ENCODE measurements at places on chromosomes 4 and X.

DNA sequence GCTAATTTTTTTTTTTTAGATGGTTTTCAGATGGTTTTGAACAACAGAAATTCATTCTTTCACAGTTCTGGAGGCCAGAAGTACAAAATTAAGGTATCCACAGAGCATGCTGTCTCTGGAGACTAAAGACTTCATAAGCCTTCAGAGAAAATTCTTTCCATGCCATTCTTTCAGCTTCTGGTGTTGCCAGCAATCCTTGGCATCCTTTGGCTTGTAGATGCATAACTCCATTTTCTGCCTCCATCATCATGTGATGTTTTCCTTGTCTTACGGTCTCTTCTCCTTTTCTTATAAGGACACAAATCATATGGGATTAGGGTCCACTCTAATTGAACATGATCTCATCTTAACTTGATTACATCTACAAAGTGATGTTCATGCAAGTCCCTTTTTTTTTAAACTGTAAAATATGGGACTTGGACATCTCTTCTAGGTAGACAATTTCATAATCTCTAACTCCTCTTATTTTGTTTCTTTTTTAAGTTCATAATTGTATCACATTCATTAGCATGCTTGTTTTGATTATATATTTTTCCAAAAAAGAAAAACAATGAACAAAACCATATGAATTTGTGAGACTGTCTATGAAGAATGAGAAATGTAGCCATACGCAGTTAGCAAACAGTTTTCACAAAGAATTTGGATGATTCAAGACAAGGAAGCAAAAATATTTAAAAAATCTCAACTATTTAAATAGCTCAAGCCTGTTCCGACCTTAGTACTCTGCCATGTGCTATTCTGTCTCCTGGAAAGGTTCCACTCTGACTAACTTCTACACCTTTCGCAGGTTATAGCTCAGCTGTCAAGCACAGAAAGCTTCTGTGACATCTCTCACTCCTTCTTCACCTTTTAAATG lies 53.1 kb upstream of the GIMD1 start:
- no peak for DNase-seq

DNA sequence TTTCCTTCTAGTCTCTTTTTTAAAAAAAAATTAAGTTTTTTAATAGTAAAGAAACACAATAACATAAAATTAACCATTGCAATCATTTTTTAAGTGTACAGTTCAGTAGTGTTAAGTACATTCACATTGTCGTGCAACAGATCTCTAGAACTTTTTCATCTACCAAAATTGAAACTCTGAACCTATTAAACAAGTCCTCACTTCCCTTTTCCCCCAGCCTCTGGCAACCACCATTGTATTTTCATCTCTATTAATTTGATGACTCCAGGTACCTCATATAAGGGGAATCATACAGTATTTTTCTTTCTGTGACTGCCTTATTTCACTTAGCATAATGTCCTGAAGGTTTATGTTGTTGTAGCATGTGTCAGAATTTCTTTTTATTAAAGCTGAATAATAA lies 31.8 kb downstream of the MSL3 start:
- no peak for DNase-seq

DNA sequence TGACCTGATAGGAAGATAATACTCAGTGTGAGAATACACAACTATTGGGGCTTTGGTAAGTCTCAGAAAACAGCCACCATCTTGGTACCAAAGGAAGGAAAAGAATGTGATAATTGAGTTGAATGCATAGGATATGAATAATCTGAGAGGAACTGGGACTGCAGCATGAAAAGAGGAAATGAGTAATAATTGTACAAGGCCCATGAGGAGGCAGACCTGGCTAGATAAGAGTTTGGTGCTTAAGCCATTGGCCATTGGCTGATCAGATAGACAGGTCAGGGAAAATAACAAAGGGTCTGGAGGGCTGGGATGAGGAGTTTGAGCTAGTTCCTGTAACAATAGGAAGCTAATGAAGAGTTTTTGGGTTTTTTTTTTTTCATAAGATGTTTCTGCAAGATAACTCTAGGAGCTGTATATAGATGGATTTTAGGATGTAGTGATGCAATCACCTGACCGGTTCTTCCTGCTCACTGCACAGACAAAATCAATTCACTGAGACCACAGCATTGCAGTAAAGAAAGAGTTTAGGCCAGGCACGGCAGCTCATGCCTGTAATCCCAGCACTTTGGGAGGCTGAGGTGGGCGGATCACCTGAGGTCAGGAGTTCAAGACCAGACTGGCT lies 5.3 kb upstream of the TRMT2B start:
- DNase-seq: no peak

GRCh38 chrX:68492583-68492982 lies 6.3 kb upstream of the YIPF6 start:
- DNase-seq: no peak

GRCh38 chr4:161546902-161547301 lies 616.9 kb downstream of the FSTL5 start:
- no peak for DNase-seq

GRCh38 chrX:112851161-112851779 lies 10.6 kb upstream of the AMOT start:
- DNase-seq: no peak

- DNase-seq: no peak
These were observed 46.6 kb downstream of the MAP7D3 start for GRCh38 chrX:136204571-136204970.

DNA sequence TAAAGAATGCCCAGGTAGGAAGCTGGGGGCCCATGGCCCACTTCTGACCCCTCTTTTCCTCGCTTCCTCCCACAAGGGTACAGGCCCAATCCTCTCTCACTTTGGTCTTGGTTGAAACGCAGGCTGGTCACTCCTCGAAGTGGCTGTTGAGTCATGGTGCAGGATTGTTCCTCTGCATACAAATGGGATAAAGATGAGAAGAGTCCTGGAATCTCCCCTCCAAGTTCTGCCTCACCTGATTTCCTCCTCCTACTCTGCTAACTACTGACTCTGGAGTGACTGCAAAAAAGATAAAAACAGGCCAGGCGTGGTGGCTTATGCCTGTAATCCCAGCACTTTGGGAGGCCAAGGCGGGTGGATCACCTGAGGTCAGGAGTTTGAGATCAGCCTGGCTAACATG lies 1.7 kb downstream of the WDR45 start:
- DNase-seq: no peak

DNA sequence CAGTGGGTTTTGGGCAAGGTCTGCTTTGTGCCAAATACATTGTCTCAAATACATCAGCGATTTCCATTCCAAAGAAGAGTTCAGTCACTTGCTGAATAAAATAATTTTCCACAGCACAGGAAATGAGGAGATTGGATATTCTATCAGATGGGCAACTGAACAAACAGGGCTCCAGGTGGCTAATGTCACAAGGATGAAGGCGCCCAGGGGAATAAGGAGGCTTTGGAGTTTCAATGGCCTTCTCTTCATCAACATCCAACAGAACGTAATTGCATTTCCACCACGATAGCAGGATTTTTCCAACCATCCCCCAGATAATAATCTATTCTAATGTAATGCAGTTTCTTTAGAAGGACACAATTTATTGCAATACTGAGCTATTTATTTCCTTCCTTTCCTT lies 104.7 kb upstream of the KLHL13 start:
- DNase-seq: no peak

DNA sequence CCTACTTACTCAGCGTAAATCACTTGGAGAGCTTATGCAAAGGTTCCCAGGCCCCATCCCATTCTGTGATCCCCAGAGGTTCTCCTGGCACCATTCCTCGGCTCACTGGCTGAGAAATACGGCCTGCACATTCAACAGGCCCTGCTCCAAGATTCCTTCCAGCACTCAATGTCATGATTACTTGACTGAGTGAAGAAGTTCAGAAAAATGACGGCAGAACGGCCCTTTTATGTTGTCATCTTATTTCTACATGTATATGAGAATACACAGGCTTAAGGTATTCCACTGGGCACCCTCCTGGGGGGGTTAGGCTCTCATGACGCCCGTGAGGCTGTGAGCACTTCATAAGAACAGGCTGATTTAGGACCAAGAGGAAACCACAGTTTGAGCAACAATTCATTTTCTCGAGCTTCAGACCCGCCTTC lies 190.6 kb downstream of the NSUN7 start:
- no peak for DNase-seq

DNA sequence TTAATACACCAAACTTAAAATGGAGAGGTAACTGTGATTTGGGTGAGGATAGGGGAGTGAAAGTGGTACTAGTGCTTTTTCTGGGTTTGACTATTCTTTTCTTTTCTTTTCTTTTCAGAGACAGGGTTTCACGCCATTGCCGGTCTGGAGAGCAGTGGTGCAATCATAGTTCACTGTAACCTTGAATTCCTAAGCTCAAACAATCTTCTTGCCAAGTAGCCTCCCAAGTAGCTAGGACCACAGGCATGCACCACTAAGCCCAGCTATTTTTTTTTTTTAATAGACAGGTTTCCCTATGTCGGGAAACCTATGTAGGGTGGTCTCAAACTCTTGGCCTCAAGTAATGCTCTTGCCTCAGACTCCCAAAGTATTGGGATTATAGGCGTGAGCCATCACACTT lies 3.0 kb upstream of the ARMCX4 start:
- no peak for DNase-seq

DNA sequence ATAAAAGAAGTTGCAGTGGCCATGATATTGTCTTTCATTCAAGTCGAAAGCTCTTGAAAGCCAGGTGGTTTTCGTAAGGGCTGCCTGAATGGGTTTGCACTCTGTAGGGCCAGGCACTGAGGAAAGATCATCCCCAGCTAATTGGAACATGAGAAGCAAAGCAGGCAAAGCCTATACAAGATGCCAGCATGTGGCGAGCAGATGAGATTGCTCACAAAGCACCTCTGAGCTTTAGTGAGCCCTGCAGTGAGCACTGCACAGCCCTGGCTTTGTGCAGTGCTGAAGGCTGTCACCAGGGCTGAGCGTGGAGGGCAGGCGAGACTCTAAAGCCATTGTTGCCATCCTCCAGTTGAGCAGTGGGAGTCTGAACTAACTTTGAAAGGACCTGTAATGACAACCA lies 53.8 kb downstream of the HADH start:
- DNase-seq: no peak

DNA sequence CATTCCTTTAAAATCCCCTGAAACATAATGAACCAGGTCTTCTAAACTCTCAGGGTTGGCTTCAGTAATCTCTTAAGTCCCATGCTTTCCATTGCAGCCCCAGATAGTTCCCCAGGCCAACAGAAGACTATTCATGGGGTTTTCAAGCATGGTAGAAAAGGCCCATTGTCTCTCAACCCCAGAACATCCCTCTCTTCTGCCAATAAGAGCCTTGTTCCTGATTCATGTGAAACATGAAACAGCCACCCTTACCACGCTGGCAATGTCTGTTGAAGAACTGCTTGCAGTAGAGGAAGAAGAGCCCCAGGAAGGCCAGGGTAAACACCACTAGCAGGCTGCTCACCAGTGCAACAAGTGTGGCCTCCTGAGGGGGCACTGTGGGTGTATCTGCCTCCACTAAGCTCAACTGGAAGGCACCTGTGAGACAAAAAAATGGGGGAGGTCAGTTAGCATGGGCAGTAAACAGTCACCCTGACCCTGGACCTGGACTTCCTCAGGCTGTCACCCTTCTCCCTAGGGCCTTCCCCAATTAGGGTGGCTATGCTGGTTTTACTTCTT lies 36.4 kb downstream of the EDA2R start:
- no peak for DNase-seq

DNA sequence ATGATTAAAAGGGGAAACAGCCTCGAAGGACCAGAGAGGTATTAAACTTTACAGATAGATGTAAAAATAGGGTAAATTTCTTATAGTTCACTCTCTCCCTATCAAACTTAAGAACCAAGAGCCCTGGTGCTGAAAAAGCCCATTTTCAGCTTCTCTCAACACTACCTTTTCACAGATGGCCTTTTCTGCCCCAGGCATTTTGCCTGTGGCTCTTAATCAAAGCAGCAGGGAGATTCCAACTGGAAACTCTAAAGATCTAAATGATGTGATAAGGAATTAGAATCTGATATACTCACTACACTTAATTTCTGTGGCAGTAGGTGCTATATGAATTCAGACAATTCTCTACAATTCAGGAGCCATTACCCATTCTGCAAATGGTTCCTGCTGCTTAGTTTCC lies 60.0 kb downstream of the AMMECR1 start:
- DNase-seq: no peak

GRCh38 chr4:59630922-59631321 lies 1569.2 kb upstream of the ADGRL3 start:
- DNase-seq: no peak

GRCh38 chrX:71640002-71640401 lies 21.7 kb upstream of the CXCR3 start:
- DNase-seq: no peak

DNA sequence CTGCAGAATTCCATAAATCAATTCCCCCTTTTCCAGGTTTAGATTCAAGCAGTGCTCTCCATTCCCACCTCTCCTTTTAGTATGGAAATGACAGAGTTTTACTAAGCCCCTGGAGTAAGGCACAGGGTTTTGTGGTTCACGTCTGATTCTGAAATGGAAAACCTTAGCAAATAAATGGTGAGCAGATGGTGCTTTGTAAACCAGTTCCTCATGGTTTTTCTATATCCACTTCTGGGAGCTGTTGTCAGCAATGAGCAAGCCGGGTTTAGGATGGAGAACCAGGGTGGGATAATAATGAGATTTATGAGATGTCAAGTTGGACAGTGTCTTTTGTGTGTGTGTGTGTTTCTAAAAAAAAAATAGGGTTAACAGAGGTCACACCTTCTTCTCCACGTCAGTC lies 113.8 kb upstream of the RBPJ start:
- no peak for DNase-seq

GRCh38 chrX:49039598-49040375 lies 3.4 kb downstream of the TFE3 start:
- peak; percentile 44 for DNase-seq

- no peak for DNase-seq
These were observed 10.4 kb downstream of the CLCN5 start for GRCh38 chrX:49932791-49933190.

- no peak for DNase-seq
These were observed 49.2 kb downstream of the GPC4 start for GRCh38 chrX:133365871-133366611.

DNA sequence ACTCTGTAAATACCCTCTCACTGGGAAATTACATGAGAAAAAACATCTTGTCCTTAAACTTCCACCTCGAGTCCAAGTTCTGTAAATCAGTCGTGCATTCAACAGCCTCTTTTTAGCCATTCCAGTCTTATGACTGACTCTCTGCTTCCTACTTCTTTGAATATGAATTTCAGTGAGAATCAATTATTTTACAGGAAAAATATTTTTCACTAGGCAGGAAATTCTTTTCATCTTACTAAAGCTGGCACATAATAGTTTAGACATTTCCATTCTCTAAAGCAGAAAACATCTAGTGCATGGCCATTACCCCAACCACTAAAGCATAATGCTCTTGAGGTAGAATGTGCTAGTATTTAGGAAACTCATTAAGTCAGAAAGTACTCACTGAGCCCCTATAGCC lies 565.7 kb upstream of the FAT1 start:
- no peak for DNase-seq
